ENCODE measurements at places on chromosomes 13 and 19.

GRCh38 chr13:57633141-57633949 lies 1.8 kb downstream of the PCDH17 start:
- no peak for ATAC-seq

DNA sequence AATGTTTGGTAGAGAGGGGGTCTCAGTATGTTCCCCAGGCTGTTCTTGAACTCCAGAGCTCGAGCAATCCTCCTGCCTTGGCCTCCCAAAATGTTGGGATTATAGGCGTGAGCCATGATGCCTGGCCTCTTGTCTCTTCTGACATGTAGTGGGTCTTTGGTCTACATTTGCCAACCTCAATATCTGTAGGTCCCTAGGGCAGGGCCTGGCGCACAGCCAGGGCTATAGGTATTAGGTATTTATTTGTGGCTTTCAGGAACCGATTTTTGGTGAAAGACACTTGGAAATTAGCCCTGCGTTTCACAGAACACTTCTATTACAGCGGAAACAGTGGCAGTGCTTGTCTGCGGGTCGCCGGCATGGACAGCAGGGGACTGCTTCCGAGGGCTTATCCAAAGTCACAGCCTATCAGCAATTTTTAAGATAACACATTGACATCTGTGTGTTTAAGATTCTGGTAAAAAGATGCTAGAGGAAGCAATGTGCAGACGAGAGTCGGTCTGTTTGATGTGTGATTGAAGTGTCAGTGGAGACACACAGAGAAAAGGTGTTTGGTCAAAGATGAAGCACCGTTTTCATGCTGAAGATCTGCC lies 14.5 kb downstream of the ZNF536 start:
- no peak for ATAC-seq

GRCh38 chr19:13207237-13207845 lies 57.1 kb downstream of the IER2 start:
- ATAC-seq: no peak

- no peak for ATAC-seq
These were observed 18.3 kb downstream of the KCNC3 start for GRCh38 chr19:50310759-50311465.

GRCh38 chr13:110238818-110239195 lies 68.2 kb downstream of the COL4A1 start:
- ATAC-seq: no peak

DNA sequence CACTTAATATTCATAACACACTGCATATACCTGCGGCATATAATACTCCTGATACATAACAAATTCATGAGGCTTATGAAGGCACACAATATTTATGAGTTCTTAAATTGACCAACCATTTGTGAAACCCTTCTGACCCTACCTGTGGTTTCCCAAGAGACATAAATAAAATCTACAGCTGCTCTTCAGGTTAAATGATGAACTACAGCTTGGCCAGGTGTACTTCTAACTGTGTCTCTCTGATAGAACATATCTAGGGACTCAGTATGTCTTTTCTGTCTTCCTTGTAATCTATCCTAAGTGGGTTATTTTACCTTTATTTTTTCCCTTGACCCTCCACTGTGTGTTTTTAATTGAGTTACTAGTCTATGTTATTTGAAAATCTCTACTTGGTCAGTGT lies 189.9 kb upstream of the UFM1 start:
- no peak for ATAC-seq

DNA sequence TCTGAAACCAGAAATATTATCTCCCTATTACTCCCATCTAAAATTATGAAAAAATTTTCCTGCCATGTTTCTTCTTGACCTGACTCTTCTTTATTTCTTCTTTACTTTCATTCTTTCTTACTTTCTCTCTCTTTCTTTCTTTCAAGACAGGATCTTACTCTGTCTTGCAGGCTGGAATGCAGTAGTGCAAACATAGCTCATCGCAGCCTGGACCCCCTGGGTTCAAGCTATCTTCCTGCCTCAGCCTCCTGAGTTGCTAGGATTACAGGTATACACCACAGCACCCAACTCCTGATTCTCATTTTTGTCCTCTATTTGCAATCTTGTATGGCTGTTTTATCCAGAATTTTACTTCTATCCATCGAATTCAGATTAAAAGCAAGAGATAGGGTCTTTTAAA lies 631.1 kb downstream of the TBC1D4 start:
- ATAC-seq: no peak

- ATAC-seq: no peak
These were observed 1.6 kb downstream of the LATS2 start for GRCh38 chr13:21059641-21060337.

DNA sequence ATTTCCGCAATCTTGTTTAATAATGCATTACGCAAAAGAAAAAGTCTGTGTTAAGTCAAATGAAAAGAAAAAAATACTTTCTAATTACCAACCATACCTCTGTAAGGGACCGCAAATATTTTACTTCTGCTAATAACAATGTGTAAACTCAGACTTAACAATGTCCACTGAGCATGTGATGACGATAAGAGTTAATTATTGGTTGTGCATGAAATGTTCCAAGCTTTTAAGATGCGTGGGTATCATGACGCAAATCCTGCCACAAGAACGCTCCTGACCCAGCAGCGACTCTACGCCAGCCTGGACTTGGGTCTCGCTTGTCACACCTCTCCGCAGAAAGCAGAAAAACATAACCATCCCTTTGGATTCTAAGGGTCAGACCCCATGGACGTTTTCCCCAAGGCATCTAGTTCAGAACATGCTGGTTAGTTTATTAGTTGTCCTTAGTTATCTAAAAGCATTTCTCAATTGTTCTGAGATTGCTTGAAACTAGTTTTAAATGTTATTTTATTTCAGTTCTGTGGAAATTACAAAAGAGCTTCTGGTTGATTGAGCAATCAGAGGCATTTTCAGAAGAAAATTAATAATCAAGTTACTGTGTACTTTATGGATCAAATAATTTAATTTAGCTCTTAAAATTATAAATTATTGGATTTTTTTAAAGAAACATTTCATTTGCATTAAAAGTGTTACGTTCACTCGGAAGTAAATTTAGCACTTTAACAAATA lies 779.9 kb upstream of the ARGLU1 start:
- no peak for ATAC-seq

DNA sequence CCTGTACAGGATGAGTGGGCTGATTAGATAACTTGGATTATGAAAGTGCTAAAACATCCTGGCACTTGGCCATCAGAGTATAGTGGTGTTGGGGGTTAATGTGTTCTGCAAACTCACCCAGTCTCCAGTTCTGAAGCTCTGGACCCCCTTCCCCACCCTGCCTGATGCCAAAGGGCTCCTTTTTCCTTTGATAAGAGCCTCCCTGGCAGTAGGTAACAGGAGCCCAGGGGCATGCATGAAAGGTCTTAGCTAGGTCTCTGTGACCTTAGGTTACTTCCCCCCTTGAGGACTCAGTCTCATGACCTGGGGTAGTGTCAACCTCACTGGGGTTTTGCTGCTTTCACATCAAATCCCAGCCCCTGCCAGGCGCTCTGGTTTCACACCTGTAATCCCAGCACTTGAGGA lies 2.5 kb downstream of the RPS28 start:
- ATAC-seq: no peak

DNA sequence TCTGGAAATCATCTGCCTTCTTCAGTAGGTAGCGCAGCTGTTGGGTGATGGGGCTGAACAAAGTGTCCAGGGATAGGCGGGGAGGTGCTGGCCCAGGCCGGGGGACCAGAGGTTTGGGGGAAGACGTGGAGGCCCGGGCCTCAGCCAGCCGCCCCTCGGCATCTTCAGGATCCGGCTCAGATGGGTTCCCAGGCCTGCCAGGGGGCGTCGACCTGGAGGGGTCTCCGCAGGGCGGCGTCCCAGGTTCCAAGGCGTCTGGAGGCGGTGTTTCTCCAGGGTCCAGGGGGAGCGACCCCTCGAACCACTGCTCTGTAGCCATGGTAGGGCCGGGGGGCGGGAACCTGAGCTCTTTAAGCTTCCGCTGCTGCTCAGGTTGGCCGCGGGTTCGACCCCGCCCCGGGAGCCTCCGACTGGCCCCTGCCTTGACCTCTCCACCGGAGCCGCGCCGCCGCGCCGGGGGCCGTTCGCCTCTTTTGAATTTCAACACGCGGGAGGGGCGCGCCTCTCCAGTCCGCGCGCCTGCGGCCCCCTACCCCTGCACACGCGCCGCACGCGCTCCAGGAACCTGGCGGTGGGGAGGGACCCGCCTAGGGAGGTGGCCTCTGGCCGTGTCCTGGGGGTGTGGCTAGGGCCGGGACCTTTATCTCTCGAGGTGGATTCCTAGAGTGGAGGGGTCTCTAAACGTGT lies at the start of gene C19orf67:
Gene C19orf67 (minus strand): TSS at position 475 of the 687 bp plus-strand sequence. CDS start 156 bp downstream, at position 319.
- ATAC-seq: no peak

DNA sequence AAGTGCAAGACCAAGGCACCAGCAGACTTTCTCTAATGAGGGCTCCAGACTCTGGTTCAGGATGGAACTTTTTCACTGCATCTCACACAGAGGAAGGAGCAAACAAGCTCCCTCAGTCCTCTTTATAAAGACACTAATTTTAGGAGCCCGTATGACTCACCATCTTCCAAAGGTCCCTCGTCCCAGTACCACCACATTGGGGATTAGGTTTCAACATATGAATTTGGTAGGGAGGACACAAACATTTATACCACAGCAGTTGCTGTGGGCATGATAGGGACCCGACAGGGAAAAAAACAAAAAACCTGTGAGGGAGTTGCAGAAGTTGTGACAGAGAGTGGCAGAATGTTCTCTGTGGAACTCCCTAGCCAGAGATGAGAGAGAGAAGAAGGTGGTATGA lies 6.5 kb upstream of the CNMD start:
- ATAC-seq: no peak

- no peak for ATAC-seq
These were observed 412.5 kb downstream of the DACH1 start for GRCh38 chr13:71454509-71454908.

- peak; percentile 18 for ATAC-seq
These were observed 521 bp upstream of the NUP58 start for GRCh38 chr13:25300861-25301346.

- no peak for ATAC-seq
These were observed 142.5 kb downstream of the LACC1 start for GRCh38 chr13:44022196-44022595.

DNA sequence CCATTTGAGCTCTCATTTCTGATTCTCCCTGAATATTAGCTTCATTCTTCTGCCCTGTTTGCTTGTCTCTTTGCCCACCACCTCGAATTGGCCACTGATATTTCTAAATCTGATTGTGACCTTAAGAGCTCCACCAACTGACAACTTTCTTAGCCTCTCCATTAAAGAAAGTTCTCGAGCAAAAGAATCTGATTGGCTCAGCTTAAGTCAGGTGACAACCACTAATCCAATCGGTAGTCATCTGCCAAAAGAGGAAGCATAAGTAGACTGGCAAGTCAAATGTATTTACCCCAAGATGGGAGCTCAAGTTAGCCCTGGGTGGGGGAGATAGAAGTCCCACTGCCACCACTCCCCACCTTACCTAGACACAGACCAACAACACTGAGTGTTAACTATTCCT lies 41.5 kb downstream of the NOTCH3 start:
- ATAC-seq: no peak

- no peak for ATAC-seq
These were observed 1131.1 kb downstream of the SLITRK1 start for GRCh38 chr13:82751206-82751605.

DNA sequence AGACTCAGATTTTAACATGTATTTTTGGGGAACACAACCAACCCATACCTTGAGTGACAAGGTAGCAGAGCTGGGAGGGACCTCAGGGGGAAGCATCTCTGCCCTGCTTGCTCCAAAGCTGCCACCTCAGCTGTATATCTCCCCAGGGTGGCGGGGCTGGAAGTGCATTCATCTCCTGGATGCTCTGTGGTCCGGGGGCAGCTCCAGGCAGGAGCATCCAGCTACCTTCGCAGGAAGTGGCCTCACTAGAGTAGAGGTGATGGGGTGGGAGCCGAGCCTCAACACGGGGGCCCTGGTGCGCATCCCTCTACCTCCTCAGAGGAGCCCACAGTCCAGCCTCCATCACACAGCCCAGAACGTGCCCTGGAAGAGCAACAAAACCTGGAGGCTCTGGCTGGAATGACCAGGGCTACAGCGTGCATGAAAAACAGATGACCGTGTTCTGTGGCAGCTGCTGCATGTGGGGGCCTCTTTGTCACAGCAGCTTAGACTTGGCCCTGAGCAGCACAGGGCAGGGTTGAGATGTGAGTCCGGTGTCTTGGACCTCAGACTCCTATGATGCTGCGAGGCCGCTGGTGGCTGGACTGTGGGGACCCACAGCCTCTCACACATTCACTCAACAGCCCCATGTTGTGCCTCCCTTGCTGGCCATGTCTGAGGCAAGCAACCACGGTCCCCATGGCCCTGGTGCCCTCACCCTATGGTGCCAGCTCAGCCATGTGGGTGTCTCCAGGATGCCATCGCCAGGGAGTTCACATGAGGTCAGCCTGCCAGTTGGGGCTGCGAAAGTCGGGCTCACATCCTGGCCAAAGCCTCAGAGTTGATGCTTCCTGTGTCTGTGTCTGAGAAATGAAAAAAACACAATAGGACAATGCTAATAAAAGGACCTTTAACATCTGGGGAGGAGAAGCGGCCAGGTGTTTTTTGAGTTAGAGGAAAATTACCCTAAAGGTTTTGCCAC lies 17.1 kb upstream of the GAS6 start:
- ATAC-seq: no peak

DNA sequence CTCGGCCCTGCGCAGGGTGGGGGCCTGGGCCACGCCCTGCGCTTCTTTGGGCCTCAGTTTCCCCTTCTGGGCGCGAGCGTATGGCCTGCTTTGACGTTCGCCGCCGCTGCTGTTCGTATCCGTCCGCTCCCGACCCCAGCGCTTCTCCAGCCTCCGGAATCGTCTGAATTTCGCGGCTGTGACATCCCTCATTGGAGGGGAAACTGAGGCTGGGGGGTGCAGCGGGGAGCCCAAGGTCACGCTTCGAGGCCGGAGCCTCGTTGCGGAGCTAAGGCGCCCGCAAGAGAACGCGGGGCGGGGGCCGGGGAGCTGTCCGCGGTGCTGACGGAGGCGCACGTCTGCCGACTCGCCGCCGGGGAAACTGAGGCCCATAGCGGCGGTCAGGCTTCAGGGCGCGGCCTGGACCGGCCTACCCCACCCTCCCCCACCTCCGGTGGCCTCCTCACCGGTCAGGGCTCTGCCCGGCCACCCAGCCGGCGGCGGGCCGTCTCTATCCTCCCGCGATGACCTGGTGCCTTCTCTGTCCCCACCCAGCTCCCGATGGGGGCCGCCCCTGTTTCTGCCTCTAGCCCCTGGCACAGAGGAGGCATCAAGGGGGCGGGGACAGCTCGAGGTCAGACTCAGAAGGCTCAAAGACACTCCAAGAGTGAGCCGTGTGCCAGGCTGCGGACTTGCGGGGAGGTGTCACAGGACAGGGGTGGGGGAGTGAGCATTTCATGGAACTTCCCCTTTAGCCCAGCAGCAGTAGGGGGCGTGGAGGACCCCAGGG lies 3.0 kb upstream of the APC2 start:
- no peak for ATAC-seq

GRCh38 chr19:48252609-48253008 lies 3.1 kb downstream of the CARD8 start:
- ATAC-seq: no peak
